Ureter (tissue), 1 donor: ENCODE measurements at places on chromosomes 5 and 9.

- DNase-seq = no peak
Observed at GRCh38 chr5:157558681-157559080, 16.9 kb downstream of the ADAM19 start.

- no peak for DNase-seq
Observed at GRCh38 chr5:41648996-41649395, 138.6 kb upstream of the PLCXD3 start.

DNA sequence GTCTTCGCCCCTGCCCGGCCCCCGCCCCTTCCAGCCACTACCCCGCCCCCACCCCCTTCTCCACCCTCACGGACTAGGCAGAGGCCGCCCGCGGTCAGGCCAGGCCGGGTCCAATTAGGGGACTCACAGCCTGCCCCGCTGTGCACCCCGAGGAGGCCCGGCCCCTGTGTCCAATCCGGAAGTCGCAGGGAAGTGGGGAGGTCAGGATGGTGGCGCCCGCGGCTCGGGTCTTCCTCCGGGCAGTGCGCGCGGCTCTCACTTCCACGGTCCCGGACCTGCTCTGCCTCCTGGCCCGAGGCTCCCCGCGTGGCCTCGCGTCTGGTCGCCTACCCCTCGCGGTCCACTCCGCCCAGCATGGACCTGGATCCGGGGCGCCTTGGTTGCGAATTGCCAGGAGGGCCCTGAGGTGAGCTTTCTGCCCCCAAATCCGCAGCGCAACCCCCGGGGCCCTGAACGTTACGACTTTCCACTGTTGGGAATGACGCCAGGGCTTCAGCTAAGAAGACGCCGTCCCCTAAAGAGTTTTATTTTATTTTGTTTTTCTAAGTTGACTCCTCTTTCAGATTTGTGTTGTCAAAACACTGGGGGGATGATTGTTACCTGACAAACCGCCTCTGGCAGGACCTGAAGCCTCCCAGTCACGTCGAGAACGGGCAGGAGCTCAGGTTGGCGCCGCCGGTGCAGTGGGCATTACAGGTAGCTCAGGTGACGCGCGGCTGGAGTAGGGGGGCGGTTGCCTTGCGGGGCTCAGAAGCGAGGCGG, 763 bp upstream of the IRX2 start:
- no peak for DNase-seq

DNA sequence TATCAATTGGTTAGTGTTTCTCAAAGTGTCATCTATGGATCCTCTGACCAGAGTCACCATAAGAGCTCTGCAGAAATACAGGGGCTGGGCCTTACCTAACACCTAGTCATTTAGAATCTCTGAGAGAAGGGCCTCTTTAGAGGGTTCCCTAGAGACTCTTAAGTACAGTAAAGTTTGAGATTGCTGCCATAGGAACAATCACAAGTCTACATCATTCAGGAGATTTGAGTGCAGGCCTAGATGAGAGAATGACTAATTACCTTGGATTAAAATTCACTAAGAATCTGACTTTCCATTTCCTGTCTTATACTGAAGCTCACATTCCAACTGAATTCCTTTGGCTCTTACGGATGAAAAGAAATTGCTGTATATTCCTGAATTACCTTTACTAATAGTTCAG, 182.1 kb upstream of the PTGER4 start:
- DNase-seq = no peak

DNA sequence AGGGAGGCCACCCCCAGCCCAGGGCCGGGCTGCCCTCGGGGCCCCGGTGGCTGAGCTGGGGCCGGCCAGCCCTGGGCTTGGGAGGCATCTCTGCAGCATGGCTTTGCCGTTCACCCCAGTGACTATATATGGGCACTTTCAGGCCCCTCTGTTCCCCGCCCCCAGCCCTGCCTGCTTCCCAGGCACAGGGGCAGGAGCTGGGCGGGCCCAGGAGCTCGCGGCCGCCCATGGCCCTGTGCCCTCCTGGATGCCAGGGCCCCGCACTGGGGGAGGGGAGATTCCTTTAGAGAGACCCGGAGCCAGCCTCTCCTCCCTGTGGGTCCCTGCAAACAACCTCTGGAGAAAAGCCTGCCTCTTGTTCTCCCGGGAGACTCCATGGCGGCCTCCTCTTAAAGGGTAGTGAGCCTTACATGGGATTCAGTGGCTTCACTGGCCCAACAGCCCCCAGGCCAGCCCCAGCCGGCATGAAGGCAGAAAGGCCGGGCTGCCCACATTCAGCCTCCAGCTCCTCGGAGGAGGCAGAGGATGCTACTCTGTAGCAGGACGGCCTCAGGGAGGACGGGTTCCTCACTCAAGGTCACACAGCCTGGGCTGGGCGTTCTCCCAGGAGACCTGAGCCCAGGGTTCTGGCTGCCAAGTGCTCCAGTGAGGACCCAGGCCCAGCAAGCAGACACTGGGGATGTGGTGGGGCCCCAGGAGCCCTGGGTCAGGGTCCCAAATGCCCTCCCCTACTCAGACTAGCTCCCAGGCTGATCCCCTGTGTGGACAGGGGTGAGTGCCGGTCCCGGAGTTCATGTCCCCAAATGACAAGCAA, 4.1 kb downstream of the NACC2 start:
- DNase-seq = no peak

DNA sequence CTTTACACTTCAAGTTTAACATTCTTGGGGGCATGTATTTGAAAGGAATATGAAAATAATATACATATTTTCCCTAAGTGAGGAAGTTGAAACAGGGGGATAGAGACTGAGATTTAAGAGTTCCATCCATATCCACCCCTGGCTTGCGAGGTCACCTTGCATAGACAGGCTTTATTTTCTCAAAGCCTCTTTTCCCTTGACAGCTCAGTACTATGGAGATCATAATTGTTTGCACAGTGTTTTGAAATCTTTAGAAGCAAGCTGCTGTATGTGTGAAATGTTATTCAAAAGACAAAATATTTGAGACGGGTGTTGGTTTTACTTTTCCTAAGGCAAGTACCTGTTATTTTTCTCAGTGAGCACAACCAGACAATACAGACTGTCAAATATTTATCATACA, 163.1 kb downstream of the LRRC70 start:
- no peak for DNase-seq

DNA sequence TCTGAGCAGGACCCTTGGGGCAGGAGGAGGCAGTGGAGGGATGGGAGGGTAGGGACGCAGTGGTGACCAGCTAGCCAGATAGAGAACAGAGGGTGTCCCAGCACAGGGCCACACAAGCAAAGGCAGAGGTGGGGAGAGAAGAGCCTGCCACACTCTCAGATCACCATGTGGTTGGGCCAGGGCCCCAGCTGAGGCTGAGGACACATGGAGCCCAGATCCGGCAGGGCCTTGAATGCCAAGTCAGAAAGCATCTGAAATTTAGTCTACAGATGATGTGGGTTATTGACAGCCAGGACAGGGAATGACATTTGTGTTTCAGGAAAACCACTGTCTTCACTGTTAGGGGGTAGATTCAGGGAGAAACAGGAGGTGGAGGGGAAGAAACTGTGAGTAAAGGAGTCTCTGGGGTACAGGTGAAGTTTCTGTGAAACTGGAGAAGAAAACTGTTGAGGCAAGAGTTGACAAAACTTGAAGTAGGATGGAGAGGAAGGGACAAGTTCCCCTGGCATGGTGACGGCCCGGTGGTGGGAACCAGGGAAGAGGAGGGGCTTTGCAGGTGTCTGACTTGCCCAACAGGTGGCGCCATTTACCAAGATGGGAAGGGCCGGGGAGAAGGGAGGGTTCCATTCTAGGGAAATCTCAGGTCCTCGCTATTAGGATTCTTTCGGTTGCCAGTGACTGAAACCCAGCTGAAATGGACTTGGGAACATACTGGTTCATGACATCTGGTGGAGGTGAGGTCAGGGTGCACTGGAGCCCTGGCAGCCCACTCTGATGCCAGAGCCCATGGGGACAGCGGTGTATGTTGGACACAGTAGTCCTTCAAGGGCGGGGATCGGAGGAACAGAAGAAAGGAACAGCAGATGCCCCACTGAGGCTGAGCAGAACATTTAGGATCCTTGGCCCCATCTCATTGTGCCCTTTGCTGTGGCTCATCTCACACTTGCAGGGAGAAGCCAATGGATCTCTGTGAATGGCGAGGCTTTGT, 100.1 kb downstream of the KCNIP1 start:
- peak; percentile 59 for DNase-seq

GRCh38 chr9:131403493-131403773, 9.5 kb downstream of the PRRC2B start:
- DNase-seq = no peak

GRCh38 chr9:122370303-122370702, 521 bp upstream of the PTGS1 start:
- DNase-seq = no peak

- DNase-seq = no peak
Observed at GRCh38 chr9:111645806-111646205, 14.7 kb downstream of the DNAJC25 start.

GRCh38 chr9:19102181-19102630, 498 bp downstream of the HAUS6 start:
- DNase-seq = no peak

DNA sequence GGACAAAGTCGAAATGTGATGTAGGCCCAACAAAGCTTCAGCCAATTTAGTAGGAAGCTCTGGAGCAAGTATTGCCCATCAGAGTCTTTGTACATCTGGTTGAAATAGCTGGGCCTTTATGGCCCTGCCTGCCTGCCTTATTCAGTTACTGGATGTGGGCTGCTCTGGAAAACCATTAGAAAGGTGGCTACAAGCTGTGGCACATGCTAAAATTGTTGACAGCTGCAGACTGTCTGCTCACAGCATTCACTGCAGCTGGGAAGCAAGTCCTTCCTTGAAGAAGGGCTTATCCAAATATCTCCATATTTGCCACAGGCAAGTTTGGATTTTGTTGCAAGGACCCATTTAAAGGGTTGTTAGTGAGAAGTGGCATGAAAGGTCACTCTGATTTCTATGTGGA, 24.4 kb downstream of the SMIM15 start:
- DNase-seq = no peak

- DNase-seq = no peak
Observed at GRCh38 chr5:77844623-77845323, 68.6 kb upstream of the TBCA start.

DNA sequence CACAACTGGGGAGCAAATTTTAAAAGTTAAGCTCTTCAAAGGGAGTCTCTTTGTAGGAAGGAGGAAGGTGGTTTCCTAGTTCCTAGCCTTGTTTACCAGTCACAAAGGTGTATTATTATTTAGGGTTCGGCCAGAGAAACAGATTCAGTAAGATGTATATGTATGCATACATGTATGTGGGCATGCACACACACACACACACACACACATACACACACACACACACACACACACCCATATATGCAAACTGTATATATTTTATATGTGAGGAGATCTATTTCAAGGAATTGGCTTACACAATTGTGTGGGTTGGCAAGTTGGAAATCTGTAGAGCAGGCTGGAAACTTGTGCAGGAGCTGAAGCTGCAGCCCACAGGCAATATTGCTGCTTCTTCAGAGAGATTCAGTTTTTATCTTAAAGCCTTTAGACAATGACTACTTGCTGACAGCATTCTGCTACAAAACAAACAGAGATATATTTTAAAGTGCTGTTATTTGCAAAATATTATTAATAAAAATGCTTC, 75.3 kb upstream of the DNAH5 start:
- DNase-seq = no peak

- no peak for DNase-seq
Observed at GRCh38 chr9:217950-218349, 3.3 kb downstream of the DOCK8 start.

DNA sequence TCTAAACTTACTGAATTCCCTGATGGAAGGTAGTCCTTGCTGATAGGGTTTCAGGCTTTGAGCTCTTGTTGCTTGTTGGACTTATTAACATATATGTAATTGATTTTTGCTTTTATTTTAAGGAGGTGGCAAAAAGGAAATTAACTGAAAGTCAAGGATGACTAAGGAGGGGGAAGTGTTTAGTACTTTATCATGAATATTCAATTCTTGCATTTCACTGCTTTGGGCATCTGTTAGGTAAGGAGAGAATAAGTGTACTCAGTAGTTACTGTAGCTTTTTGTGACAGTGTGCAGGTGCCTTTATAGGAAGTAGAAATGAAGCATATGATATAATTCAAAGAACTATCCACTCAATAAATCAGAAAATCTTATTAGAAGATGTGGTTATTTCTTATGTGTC, 47.1 kb downstream of the DMXL1 start:
- no peak for DNase-seq

- no peak for DNase-seq
Observed at GRCh38 chr9:124855944-124856765, 2.9 kb downstream of the WDR38 start.

DNA sequence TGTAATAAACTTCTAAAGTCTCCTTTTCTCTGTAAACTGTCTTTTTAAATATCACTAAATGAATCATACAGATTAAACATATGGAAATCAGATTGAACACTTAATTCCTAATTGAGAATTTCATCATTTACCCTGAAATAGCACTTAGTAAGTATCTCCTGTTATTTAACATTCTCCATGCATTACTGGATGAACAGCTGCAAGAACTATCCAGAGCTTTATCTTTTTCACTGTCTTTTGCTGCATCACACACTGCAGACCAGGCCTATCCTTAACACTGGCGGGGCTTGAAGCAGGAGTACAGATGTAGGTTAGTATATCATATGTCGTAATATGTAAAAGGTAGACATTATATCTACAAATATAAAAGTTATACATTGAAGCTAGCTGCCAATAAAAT, 108.7 kb upstream of the EFNA5 start:
- DNase-seq = no peak

DNA sequence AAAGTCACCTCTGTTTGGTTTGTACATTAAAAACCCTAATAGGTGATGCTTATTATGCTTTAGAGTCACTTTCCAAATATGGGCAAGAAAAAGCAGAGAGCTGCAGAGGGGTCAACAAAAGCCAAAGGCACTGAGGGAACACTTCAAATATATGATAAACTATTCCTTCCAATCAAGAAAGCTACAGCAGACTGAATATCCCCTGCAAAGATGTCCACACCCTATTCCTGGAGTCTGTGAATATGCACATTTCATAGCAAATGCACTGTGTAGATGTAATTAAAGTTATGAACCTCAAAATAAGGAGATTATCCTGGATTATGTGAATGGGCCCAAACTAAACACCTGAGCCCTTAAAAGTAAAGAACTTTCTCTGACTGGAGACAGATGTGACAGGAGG, 74.3 kb downstream of the ABCA1 start:
- no peak for DNase-seq

- DNase-seq = no peak
Observed at GRCh38 chr9:73643379-73644013, 491.8 kb downstream of the ANXA1 start.
